ENCODE measurements at places on chromosomes 3 and 15.
A peak's percentile ranks its signal among the peaks of the same experiment; 100 is the strongest.

DNA sequence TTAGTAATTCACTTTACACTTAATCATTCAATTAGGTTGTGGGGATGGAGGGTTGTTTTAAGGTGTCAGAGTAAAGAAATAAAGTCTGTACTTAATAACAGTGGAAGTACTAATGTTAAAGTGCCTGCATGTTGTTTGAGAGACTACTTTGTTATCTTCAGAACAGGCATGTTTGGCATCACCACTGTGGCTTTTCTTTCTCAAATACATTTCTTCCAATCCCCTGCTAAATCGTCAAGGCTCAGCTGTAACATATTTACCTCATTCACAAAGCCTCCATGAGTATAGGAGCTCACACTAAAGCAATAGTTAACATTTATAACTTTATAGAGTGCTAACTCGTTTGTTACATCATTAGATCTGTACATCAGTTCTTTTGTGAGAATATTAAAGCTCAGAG, 2.6 kb downstream of the TIMMDC1 start:
- peak; percentile 21 for DNase-seq

GRCh38 chr15:34628577-34629152, 45.2 kb upstream of the GOLGA8B start:
- no peak for DNase-seq

DNA sequence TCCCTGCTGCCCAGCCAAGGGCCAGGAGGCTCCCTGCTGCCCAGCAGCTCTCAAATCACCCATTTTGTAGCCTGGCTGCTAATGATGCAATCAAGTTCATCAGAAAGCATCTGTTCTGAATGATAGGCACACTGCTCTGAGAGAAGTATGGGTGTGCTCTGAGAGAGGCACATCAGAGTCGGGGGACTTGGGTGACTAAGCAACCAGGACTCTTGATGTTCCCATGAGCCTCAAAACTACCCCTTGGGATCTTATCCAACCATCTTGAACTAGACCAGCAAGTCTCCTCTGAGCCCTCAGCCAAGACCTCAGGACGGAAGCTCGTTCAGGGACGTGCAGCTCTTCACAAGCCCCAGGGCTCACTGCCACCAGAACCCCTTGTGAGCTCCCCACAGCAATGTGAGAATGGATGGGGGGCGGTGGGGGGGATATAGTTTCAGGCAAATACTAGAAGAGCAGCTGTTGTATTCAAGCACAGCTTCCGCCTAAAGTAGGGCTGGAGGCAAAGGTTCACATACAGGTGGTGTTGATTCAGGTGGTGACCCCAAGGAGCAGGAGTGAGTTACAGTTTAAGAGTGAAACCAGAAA, 52.2 kb upstream of the HES1 start:
- no peak for DNase-seq

DNA sequence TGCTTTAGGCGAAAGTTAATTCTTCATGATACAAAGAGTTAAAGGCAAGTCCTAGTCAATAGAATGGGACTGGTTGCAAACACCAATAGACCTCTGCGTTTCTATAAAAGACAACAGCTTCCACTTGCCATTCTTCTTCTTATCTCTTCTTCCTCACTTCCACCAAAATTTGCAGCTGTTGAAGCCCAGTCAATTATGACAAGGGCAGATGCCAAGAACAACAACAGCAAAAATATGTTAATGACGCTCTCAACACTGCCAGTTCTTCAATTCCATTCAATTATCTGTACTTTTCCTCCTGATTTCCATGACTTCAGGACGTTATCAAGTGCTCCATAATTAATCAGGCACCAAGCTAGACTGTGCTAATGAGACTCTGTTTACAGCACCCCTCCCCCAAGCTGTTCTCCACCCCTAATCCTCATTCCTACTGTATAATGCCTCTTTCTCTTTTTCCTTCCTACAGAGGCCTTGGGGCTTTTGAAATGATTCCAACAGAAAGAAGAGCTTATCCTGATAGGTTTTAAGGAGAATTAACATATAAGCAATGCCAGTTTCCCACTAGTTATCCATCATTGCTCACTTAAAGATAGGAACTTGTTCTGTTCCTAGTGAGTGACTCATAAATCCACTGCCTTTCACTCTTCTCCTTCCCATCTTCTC, 1160.5 kb downstream of the IGSF11 start:
- DNase-seq: no peak

Data from cardiac fibroblast (primary cell).